ENCODE measurements at places on chromosomes 12 and 14.

DNA sequence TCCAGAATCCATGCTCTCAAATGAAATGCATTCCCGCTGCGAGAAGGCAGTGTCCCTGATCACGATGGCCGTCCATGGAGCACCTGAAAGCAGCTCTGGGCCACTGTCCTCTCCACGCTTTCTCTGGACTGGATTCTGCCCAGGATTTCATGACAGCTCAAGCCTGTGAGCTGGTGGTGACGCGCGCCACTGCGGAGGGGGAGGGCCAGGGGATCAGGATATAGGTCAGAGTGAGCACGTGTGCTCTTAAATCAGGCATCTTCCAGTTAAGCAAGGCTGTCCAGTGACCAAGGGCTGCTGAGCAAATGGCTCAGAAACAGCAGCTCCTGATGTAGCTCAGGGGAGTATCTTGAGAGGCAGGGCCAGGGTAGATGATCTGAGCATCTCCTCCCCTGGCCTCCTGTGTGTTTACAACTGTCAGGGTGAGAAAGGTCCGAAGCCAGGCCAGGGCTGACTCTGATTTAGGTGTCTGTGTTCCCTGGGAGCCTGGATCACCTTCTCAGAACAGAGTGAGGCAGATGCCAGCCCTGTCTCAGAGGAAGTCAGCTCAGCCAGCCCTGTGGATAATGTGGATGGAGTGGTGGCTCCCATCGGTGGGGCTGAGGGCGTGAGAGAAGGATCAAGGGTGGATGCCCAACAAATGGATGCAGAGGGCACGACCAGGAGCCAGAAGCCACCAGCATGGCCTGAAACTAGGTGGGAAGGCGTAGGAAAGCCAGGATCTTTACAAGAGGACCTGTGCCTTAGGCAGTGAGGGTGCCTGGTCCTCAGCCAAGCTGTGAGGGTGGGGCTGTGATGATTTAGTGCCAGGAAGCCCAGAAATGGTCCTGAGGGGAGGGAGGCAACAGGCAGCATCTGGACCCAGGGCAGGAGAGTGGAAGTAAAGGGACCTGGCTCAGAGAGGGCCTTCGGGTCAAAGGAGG, 55.3 kb downstream of the ELK3 start:
- no peak for DNase-seq

DNA sequence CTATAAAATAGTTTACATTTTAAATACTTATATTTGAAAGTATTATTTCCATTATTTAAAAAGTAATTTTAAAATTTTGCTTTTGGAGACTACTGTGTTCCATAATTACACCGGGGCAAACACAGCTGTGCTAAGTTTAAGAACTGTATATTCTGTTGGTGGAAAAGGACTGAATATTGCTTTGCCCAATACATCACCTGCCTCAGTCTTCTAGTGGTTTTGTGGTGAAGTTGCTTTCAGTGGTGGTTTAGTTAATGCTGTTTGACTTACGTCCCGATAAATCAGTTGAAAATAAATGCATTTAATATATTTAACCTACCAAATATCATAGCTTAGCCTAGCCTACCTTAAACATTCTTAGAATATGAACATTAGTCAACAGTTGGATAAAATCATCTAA, 23.4 kb downstream of the FBXO34 start:
- no peak for DNase-seq

DNA sequence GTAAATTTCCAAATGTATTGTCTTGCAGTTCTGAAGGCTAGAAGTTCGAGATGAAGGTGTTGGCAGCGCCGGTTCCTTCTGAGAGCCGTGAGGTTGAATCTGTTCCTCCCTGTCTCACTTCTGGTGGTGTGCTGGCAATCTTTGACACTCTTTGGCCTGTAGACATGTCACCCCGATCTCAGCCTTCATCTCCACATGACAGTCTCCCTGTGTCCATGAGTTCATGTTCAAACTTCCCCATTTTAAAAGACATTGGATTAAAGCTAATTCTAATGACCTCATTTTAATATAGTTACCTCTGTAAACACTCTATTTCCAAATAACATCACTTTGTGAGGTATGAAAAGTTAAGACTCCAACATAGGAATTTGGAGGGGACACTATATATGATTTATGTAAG, 4.1 kb upstream of the RBM19 start:
- DNase-seq, result no peak

GRCh38 chr12:54641554-54641953, 6.6 kb downstream of the DCD start:
- no peak for DNase-seq

GRCh38 chr14:69820991-69821390, 23.9 kb upstream of the SLC10A1 start:
- no peak for DNase-seq

DNA sequence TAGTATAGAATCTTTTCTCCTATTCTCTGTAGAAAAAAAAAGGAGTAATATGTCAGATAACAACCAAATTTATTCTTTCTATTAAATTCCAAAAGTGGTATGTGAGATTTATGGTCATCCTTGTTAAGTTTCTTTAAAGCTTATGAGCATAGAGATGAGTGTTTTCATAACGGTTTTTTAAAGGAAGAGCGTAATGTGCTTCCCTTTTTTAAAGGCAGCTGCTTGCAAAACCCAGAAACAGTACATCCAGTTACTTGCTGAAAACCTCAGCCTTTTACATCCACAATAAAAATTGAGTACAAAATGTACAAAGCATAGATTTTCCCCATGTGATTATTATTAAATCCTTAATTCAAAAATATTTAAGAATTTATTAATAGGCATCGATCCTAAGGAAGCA, 53.6 kb upstream of the CD163 start:
- no peak for DNase-seq

GRCh38 chr12:108597559-108598471, at the start of gene TMEM119:
Gene TMEM119 (minus strand): TSS chr12:108598084. CDS start chr12:108592383, 5,701 bp downstream.
- no peak for DNase-seq

DNA sequence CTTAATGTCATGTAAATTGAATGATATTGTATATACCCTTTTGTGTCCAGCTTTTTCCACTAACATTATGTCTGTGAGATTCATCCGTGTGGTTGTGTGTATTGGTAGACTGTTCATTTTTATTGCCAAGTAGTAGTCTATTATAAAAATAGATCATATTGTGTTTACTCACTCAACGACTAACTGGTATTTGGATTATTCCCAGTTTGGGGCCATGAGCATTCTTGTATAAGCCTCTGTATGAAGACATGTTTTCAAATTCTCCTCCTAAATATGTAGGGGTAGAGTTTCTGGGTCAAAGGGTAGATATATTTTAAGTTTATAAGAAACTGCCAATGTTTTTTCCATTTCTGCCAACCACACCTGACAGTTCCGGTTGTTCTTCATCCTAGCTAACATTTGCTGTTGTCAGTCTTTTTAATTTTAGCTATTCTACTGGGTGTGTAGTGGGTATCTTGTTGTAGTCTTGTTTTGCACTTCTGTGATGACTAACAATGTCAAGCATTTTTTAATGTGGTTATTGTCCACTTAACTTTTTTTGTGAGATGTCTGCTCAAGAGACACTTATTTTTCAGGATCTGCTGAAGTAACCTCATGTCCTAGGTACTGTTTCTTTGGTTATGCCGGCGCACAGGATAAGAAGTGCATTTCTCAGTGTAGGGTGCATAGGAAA, 93.2 kb downstream of the DACT1 start:
- DNase-seq, result no peak

Data from activated CD4-positive, alpha-beta T cell treated with anti-CD3 and anti-CD28 coated beads for 36 hours (primary cell).